Bone marrow (tissue), 2 donors: ENCODE measurements at places on chromosomes 6 and 20.

DNA sequence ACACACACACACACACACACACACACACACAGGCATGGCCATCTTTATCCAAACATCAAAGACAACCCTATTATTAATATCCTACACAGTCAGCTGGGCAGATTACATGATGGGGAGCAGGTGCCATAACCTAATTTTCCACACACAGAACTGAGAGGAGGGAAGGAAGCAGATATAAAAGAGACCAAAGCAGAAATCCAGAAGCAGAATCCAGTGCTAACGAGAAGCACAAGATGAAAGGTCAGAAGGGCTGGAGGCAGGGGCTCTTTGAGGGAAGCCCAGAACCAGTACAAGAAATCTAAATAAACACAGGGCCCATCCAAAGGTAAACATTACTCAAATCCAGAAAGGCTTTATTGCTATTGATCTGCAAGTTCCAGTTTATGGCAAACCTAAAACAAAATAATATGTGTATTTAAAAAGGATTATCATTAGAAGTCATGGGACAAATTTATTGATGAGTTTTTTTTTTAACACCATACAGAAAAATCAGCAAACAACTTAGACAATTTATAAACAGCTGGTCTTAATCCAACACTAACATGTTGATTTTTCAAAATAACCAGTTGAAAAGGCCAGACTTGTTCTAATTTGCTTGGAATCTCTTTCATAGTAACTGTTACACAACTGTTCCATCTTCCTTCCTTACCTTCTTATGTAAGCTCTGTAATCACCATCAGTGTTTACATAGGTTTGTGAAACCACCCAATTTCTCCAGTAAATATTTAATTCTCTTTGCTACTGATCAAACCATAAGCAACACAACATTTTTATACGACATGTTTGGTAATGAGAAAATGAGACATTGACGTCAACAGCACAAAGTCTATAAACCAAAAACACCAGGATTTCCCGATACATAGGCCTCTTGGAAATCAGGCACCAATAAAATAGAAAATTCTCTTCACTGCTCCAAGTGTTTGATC lies 34.2 kb downstream of the SLC23A2 start:
- no peak for DNase-seq

DNA sequence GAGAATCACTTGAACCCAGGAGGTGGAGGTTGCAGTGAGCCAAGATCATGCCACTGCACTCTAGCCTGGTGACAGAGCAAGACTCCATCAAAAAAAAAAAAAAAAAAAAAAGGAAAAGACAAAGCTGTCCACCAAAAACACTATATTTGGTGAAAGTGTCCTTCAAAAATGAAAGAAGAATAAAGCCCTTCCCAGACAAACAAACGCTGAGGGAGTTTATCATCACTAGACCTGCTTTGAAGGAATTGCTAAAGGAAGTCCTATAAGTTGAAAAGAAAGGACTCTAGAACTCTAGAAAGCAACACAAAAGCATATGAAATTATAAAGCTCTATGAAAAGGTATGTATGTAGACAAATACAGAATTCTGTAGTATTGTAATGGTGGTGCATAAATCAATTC lies 98.8 kb downstream of the SEL1L2 start:
- DNase-seq = no peak

DNA sequence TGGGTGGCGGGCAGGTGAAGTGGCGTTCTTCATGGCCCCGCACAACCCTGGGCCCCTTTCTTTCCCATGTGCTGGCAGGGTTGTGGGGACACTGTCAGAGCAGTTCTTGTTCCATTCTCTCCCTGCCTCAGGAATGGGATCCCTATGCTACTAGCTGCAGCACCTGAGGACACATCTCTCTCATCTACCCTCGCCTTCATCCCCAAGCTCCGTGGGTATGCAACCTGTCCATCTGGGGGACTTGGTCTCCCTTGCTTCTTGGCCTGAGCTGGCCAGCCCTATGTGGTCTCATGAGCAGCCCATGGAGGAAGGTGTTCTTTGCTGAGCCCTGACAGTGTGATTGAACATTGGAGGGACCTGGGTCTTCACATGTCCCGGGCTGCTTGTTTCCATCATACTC lies 24.2 kb downstream of the CST9L start:
- DNase-seq = no peak

- peak; percentile 1 for DNase-seq
Measured at GRCh38 chr20:3276680-3277015, 37.7 kb upstream of the SLC4A11 start.

- DNase-seq = no peak
Measured at GRCh38 chr6:87391334-87391733, 16.4 kb upstream of the CFAP206 start.

GRCh38 chr20:21656308-21657067 lies 49.0 kb upstream of the PAX1 start:
- DNase-seq = no peak

- no peak for DNase-seq
Measured at GRCh38 chr6:24273096-24273870, 84.6 kb downstream of the DCDC2 start.

DNA sequence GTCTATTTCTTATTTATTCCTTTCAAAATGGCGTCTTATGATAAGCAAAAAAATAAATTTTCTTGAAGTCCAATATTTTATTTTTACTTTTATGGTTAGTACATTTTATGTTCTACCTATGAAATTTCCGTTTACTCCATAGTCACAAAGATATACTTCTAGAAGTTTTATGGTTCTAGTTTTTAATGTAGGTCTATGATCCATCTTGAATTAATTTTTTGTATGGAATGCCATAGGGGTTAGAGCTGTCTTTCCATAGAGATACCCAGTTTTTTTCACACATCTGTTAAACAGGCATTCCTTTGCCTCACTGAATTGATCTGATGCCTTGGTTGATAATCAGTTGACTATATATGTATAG lies 24.9 kb upstream of the ASIP start:
- DNase-seq = no peak

- no peak for DNase-seq
Measured at GRCh38 chr20:59948828-59949720, 8.9 kb downstream of the FAM217B start.

DNA sequence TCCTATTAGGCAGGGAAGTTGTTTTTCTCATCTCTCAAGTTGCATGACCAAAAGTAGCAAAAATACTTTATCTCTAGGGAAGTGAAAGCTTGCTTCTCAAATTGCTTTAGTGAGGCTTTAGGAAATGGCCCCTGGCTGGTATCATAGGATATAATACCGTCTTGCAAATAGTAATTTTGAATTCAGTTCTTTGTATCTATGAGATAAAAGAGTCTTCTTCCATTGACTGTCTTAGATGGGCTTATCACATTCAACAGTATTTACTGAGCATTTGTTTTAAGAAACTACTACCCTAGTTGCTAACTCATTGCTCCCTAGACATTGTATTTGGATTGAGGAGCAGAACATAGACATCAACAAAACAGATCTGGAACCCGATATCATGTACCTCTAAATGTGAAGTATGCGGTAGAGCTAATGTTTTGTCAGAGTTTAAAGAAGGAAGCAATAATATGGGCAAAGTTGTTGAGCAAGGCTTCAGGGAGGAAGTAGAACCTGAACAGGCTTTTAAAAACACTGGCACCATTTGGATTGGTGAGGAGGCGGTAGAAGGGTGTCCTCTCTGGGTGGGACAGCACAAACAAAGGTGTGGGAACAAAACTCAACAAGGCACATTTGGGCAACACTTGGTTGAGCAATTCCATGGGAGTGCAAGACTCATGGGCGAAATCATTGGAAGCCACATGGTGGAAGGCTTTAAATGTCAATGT lies 101.5 kb downstream of the SGK1 start:
- DNase-seq = no peak

DNA sequence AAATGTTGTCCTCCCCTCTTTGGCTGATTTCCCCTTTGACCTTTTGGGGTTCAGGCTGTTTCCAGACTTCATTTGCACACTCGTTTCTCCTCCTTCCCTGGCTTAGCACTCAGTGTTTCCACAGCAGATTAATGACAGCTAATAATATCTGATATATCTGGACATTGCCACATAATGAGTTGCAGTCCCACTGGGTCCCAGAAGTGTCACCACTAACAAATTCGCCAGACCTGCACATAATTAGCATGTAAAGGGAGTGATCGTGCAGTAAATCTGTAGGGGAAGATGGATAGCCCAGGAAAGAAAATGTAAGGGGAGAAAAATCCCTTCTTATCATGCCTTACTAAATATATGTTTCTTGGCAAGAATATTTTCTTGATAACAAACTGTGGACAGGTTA lies 922.1 kb downstream of the TFAP2A start:
- no peak for DNase-seq

DNA sequence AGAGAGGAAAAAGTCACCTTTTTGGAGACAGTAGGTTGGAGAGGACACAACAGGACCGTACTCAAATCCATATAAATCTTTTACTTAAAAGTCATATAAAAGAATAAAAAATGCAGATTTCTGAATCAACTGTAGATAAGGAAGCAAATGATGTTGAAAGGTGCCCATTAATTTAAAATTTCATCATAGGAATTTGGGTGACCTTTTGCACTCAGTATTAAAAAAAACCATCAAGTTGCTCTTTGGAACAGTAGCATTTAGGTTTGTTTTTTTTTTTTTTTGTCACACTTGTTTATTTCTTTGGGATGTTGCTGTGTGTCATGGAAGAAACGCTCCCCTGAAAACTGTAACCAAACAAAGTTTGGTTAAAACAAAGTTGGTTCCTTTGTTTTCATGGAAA lies 20.9 kb upstream of the LRRN4 start:
- DNase-seq = no peak

GRCh38 chr20:63442100-63442493 lies 30.4 kb downstream of the KCNQ2 start:
- DNase-seq = no peak

DNA sequence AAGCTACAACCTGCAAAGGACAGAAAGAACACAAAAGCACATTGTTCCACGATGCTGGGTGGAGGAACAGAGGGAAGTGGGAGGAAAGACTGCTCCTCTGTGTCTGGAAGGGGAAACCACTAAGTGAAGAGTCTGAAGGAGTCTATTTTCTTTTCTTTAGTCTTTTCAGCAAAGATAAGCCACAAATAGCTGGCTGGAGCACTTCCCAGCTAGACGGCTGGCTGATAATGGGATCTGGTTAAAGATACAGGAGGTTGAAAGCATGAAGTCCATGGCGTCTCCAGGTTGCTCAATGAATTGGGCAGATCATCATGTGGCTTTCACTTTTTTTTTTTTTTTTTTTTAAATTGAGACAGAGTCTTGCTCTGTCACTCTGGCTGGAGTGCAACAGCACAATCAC lies 154.0 kb upstream of the KCNG1 start:
- DNase-seq = no peak

DNA sequence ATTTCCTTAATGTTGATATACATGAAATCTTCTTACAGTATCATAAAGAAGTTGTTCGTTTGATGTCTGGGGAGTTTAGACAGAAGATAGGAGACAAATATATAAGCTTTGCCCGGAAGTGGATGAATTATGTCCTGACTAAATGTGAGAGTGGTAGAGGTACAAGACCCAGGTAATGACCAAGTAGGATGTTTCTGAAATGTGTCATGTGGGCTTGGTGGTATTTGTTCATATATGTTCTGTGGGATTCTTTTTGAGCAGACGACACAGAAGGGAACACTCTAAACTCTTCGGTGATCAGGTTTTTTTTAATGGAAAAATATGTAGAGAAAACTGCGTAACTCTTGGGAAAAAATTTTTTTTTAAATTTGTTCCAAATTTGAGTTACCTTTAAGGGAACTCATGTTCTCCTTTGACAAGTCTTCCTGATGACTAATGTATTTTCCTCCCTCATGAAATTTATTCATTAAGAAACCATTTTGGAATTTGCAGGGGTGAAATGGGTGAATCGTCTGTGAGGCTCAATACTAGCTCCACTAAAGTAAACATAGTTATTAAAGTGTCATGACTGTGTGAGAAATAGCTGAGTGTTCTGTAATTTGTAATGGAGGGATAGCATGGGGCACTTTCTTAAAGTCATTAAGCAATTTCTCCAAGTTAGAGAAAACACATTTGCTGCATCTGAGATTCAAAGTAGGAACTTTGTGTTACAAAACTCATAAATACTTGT lies 100.6 kb downstream of the MAP3K4 start:
- no peak for DNase-seq

GRCh38 chr6:22068561-22069305 lies 228.1 kb downstream of the PRL start:
- DNase-seq = no peak

DNA sequence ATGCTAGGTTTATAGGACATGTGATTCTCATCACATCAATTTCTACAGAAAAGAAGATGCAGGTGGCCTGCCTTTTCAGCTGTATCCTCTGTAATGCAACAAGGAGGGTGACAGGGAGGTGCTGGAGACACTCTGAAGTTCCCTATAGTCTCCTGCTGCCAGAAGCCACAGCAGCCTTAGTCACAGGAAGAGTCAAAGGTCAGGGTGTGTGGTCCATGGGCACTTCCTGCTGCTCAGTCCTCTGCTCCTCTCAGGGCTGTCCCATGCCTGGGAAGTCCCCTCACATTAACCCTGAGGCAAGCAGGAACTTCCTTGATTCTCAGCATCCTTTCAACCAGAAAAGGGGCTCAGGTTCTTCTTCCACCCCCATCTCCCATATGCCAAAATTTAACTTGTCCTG lies 144.8 kb upstream of the FOXA2 start:
- DNase-seq = no peak

GRCh38 chr6:3899061-3899460 lies 49.9 kb downstream of the FAM50B start:
- DNase-seq = no peak

- DNase-seq = no peak
Measured at GRCh38 chr6:169701311-169701953, 397 bp downstream of the WDR27 start.

- no peak for DNase-seq
Measured at GRCh38 chr20:43341511-43341910, 116.2 kb upstream of the SRSF6 start.

GRCh38 chr20:62961310-62961783 lies 8.8 kb downstream of the SLC17A9 start:
- DNase-seq = no peak

DNA sequence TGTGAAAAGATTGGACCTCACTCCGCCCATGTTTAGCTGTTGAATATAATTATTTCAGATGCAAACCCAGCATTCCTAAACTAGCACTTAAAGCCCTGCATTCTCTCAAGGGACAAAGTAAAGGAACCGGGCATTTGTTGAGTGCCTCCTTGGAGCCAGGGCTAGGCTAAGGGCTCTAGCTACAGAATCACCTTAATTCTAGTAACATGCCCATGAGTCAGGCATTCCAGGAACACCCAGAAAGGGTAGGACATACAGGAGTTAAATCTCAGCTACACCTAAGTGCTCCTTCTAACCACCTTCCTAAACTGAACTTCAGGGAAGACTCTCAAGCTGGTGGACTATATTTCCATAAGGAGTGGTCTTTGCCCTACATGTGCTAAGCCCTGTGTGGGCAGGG lies 89.4 kb downstream of the SLC24A3 start:
- DNase-seq = no peak

DNA sequence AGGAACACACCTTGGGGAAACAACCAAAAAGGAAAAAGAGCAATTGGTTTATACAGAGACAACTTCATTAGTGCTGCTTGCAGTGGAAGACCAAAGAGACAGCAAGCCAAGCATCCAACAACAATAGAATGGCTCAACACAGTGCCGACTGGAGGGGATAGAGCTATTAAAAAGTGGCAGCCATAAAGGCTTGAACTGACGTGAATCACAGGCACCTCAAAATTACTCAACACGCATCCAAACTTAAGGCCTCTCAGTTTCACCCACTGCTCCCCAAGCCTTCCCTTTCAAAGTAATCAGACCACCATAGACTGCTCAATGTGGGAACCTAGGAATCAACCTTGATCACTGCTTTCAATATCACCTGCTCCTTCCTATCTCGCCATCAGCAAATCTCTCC lies 9.7 kb downstream of the TNFRSF21 start:
- DNase-seq = no peak
